A549 treated with CORT108297 at 1 μM for 4 hours (cell line): ENCODE measurements at places on chromosomes 12 and 14. TPM values are rescaled to one million over a fixed set of nuclear protein-coding genes. Genes with fewer than 3 reads are reported as not detected.

KRT78 gene
- total RNA-seq = 0.08 to 0.14 TPM (median 0.10 TPM) in 3 of 5 replicates, not detected in the others

CAMKK2 gene
- 19.6 to 28.6 TPM (median 26.0 TPM) in 5 replicates for total RNA-seq

SERPINA10 gene
- total RNA-seq = 0.02 to 0.04 TPM in 2 of 5 replicates, not detected in the others

PRKD1 gene
- total RNA-seq = 2.4 to 2.9 TPM (median 2.4 TPM) in 5 replicates

GPR65 gene
- total RNA-seq = not detected in 5 replicates

ANG gene
- total RNA-seq = 8.0 to 13.7 TPM (median 9.4 TPM) in 5 replicates

KRT83 gene
- total RNA-seq = 3.4 to 6.5 TPM (median 5.6 TPM) in 5 replicates

ZNF219 gene
- 18.3 to 35.5 TPM (median 31.4 TPM) in 5 replicates for total RNA-seq

PTCSC3 gene
- not detected in 5 replicates for total RNA-seq

TUBA1C gene
- total RNA-seq = 1,750 to 2,087 TPM (median 1,799 TPM) in 5 replicates

ACOT6 gene
- total RNA-seq = not detected in 5 replicates

FITM1 gene
- total RNA-seq = 0.07 to 0.15 TPM in 2 of 5 replicates, not detected in the others

NAP1L1 gene
- 612 to 702 TPM (median 628 TPM) in 5 replicates for total RNA-seq

PLBD1 gene
- 4.3 to 5.4 TPM (median 4.6 TPM) in 5 replicates for total RNA-seq

TOMM20L gene
- not detected in 5 replicates for total RNA-seq

PLCZ1 gene
- not detected in 5 replicates for total RNA-seq

MOAP1 gene
- 11.7 to 16.6 TPM (median 12.8 TPM) in 5 replicates for total RNA-seq

LMO3 gene
- not detected in 5 replicates for total RNA-seq

ZDHHC22 gene
- total RNA-seq = 0.20 to 0.46 TPM (median 0.34 TPM) in 5 replicates

KRT2 gene
- total RNA-seq = not detected in 5 replicates

FOXN4 gene
- total RNA-seq = 0.05 to 0.06 TPM in 2 of 5 replicates, not detected in the others

PTPN21 gene
- 7.6 to 10.5 TPM (median 8.7 TPM) in 5 replicates for total RNA-seq

SMIM41 gene
- total RNA-seq = not detected in 5 replicates
